Spinal cord (tissue), 10 donors: ENCODE measurements at places on chromosomes 2 and 18. TPM values are rescaled to one million over a fixed set of nuclear protein-coding genes. Genes with fewer than 3 reads are reported as not detected.

RAD51AP2 gene
- total RNA-seq: 0.69 TPM

RGPD3 gene
- total RNA-seq: 0.50 TPM

SERPINB13 gene
- total RNA-seq: not detected

KCNIP3 gene
- total RNA-seq: 11.2 TPM

IAH1 gene
- total RNA-seq: 76.0 TPM

BMP10 gene
- not detected for total RNA-seq

HTRA2 gene
- 47.2 TPM for total RNA-seq

AGXT gene
- total RNA-seq: 0.17 TPM

DNA sequence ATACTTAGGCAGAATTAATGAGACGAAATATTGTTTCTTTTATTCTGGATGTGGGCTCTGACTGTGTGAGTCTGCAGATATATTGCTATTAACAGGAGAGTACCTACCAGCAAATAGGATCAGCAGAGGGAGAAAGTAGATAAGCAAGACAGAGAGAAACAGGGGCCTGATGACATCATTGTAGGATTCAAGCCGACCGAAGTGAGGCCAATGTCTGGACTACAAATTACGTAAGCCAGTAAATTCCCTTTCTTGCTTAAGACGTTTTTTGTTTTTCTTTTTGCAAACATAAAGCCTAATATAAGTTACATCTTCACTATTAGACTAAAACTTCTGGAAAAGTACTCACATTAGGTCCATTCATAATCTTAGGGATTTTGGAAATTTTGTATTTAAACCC is 21.4 kb upstream of the PTPRM start:
- no peak for DNase-seq

- DNase-seq: no peak
Measured at GRCh38 chr2:172066394-172066886, 18.9 kb upstream of the DLX1 start.

DNA sequence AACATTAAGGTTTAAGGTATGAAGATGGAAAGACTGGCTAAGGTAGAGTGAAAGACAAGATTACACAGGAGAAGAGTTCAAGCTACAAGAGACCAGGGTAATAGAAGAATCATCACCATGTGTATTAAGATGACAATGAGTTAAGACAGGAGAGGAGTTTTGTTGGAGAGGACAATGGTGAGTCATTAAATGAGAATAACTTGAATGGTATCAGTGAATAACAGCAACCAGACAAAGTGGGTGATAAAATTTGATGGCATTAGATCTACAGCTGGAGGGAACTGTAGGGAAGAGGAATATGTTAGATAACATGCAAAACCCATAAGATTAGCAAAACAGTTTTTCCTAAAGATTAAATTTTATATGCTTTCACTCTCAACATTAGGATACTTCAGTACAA is 18.8 kb upstream of the ENOSF1 start:
- no peak for DNase-seq

DNA sequence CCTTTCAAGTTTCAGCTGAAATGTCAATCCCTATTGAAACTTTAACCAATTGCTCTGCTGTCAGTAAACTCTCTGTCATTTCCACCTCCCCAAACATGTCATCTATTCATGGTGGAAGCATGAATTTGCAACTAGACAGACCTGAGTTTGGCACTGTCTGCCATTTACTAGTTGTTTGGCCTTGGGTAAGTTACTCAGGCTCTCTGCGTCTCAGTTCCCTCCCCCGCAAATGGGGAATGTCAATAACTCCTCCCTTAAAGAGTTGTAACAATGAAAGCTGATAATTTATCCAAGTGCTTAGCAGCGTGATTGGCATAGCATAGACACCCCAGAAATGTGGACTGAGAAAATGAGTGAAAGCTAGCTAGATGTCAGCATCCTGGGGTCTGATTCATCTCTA is 73.3 kb upstream of the THOC1 start:
- no peak for DNase-seq

GRCh38 chr18:11757084-11757590 is 68.1 kb downstream of the GNAL start:
- DNase-seq: no peak

DNA sequence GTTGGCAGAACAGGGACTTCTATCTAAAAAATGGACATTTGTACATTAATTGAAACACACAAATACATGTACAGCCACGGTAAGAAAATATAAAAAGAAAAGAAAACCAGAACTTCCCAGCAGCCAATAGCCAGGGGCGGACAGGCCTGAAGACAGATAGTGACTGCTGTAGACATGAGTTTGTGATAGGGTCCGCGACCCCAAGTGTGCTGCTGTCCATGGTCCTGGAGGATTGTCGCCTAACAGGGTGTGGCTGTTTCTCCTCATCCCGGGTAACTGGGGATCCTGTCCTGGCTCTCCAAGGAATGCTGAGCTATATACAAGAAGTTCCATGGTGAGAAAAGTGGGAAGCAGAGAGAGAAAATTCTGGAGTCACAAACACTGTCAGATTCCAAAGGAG is 266.5 kb upstream of the SALL3 start:
- DNase-seq: no peak

DNA sequence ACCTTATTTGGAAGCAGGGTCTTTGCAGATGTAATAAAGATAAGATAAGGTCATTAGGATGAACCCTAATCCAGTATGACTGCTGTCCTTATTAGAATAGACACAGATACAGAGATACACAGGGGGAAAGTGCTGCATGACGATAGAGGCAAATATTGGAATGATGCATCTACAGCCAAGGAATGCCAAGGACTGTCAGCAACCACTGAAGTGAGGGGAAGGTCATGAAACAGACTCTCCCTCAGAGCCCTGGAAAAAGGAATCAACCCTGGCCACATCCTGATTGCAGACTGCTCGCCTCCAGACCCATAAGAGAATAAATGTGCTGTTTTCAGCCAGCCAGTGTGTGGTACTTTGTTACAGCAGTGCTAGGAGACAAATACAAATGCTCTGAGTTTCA is 14.8 kb downstream of the TMEM237 start:
- DNase-seq: no peak

DNA sequence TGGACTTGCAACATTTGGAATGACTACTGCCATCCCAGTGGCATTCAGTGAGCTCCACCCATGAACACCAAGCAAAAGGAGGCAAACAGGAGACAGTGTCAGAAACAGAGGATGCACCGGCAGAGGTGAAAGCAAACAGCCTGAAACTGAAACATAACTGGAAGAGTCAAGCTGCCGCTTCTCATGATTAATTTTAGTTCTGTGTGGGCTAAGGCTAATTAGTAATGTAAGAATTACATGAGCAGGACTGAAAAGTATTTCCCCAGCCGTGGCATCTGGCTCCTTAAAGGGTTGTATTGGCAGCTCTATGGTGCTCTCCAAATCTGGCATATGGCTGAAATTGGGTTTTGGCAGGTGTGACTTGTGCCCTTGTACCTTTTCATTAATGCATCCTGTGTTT is 1108.1 kb downstream of the TSN start:
- no peak for DNase-seq

GRCh38 chr2:174901075-174901474 is 104.1 kb downstream of the CHN1 start:
- DNase-seq: no peak

DNA sequence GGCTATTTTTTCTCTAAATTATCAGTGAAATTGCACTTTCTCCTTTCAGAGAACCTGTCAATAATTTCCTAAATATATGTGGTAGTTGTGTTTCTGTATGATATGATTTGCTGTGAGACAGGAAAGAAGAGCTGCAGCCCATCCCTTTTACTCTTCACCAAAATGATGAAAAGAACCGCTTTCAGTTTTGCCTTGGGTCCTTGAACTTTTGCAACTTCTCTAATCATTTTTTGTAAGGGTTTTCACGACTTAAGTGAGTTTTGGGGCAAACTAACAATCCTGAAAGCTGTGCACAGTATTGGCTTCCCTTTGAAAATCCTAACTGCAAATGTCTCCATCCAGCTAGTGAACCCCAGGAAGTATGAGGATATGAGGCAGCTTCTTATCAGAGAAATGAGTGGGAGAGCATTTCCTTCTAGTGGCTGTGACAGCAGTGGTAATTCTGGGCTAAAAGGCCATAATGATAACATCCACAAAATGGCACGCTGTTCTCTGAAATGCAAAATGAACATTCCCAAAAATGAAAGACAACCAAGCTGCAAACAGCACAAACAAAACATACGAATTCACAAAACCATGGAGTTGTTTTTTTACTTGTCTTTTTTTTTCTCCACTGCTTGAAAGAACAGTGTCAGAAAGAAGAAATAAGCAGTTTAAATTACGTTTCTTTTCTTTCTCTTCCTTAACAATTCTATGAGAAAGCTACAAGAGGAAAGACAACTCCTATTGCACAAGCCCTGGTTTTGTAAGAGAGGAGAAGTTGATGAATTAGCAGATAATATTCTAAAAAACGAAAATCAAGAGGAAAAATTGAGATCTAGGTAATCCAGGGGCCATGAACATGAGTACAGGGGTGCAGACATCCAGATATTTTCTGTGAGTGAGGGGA is 1291.6 kb upstream of the ZEB2 start:
- no peak for DNase-seq

DNA sequence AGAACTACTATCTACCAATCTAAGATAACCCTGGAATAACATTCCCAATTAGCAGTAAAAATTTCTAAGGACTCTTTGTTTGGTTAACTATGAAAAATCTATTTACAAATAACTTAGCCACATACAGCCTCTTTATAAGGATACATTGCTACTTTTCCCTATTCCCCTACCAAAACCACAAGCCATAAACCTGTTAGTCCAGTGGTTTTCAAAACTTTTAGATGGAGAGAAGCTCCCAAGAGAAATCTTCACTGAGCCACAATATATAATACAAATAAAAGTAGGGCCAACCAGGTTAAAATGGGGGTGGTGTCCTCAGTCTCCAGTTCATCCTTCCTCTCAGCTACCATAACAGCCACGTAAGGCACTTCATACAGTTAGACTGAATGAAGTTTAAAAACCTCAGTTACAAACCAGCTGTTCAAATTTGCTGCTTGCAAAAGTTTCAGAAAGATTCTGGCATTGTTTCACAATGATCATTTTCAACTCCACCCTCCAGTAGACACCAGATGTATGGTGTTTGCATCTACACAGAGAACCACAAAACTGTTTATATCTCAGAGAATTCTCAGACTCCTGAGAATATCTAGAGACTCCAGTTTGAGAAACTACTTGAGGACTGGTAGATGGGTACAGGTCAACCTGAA is 26.0 kb downstream of the SOS1 start:
- no peak for DNase-seq

GRCh38 chr2:235445116-235445515 is 48.7 kb upstream of the AGAP1 start:
- DNase-seq: no peak

GRCh38 chr18:22229456-22230124 is 60.2 kb downstream of the GATA6 start:
- no peak for DNase-seq

DNA sequence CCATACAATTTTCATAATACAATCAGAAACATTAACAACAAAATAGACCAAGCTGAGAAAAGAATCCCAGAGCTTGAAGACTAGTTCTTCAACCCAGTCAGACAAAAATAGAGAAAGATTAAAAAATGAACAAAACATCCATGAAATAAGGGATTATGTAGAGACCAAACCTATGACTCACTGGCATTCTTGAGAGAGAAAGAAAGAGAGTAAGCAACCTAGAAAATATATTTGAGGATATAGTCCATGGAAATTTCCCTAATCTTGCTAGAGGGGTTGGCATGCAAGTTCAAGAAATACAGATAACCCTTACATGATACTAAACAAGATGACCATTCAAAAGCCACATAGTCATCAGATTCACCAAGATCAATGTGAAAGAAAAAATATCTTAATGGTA is 281.7 kb downstream of the CCDC85A start:
- no peak for DNase-seq

GRCh38 chr2:128868686-128869551 is 550.3 kb upstream of the HS6ST1 start:
- no peak for DNase-seq

GRCh38 chr2:73614997-73615396 is 27.2 kb downstream of the NAT8 start:
- DNase-seq: no peak

DNA sequence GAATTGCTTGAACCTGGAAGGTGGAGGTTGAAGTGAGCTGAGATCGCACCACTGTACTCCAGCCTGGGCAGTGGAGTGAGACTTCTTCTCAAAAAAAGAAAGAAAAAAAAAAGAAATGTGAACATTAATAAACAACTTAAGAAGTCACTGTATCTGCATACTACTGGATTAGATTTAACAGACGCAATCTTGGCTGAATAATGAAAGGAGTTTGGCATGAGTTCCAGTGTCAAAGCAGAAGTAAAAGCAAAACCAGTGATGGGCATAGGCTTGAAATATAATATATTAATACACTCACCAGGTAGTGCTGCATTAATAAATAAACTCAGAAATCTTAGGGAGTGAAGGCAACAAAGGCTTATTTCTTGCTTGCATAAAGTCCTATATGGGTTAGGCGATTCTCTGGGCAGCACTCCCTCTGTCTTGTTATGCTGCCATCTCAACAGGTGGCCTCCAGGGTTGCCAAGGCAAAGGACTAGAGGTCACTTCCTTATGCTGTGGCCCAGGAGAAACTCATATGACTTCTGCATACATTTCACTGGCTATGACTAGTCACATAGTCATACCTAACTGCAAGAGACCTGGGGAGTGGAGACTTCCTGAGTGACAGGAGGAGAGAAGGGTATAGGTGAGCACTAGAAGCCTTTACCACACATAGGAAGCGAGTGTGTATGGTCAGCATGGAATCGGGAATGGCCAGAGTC is 296.2 kb upstream of the SPRED2 start:
- DNase-seq: no peak

DNA sequence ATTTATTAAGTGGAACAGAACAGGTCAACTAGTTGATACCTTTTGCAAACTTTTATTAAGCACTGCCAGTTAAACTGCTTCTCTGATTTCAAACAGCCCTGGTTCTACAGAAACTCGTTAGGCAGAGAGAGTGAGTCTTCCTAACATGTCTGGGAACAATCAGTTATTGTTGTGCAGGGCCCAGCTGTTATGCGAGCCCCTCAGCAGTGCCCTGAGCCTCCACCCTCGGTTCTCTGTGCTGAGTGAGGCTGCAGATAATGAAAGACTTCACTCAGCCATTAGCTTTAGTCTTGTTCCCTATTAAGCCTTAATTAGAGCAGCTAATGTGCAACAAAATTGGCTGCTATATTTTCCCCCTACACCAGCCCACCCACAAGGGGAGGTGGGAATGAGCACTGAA is 39.6 kb downstream of the KCTD18 start:
- no peak for DNase-seq

- DNase-seq: no peak
Measured at GRCh38 chr2:189528617-189529016, 52.0 kb downstream of the SLC40A1 start.

DNA sequence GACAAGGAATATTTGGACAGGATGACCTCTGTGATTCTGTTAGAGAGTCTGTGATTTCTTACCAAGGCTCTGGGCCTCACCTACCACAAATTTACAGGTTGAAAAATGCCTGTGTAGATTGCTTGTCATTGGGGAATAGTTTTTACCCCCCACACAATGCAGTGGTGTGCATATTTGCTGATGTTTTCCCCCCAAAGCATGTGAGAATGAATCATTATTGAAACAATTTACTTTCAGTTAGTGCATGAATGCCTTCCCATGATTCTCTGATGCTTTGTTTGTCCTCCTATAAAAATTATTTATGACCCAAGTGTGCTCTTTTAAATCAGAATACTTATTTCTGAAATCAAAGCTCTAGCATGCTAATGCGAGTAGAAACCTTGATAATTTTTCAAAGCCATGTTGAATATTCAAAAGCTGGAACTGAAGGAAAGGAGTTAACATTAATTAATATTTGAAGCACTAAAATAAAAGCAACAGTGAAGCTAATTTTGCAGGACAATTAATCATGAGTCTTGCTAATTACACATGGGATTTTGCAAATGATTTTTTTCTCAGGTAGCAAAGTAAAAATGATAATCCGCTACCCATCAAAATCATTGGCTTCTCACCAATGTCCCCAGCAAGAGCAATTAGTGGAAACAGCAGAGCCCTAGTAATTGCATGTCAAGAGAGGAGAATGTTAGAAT is 361.2 kb upstream of the HNRNPA3 start:
- no peak for DNase-seq
